ENCODE measurements at places on chromosomes 6 and 20.

GRCh38 chr20:47360297-47361056, 4.0 kb upstream of the ZMYND8 start:
- DNase-seq = peak; percentile 70

DNA sequence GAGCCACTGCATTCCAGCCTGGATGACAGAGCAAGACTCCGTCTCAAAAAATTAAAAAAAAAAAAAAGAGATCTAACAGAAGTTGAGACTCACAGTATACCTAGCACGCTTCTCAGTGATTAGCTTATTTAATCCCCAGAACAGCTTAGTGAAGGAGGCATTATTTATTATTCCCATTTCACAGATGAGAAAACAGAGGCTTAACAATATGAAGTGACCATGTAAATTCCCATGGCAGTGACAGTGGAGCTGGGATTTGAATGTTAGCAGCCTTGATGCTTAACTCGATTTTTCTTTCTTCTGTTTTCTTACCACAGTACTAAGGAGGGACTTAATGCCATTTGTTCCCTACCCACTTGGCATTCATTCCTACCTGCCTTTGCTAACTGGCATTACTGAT, 89.9 kb upstream of the ZNF217 start:
- DNase-seq = no peak

- no peak for DNase-seq
Observed at GRCh38 chr6:22313796-22314195, 17.0 kb upstream of the PRL start.

GRCh38 chr6:5214570-5215052, 46.1 kb downstream of the LYRM4 start:
- DNase-seq = peak; percentile 87

DNA sequence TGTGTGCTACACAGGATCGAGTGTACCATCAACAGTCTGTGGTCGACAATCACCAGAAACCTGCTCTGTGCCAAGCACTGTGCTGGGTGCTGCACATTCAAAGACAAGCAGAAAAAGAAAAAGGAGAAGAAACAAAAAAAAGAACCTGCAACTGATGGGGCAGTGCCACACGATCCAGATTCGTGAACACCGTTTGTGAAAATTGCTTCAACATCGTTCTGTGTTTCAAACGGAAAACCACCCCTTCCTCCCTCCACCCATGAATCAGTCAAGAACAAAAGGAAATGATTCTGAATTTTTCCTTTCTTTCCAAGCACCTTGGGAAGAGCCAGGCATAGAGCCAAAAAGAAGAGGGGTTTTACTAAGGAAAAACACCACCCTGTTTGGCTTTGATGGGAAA, 129.2 kb upstream of the ARID1B start:
- no peak for DNase-seq

DNA sequence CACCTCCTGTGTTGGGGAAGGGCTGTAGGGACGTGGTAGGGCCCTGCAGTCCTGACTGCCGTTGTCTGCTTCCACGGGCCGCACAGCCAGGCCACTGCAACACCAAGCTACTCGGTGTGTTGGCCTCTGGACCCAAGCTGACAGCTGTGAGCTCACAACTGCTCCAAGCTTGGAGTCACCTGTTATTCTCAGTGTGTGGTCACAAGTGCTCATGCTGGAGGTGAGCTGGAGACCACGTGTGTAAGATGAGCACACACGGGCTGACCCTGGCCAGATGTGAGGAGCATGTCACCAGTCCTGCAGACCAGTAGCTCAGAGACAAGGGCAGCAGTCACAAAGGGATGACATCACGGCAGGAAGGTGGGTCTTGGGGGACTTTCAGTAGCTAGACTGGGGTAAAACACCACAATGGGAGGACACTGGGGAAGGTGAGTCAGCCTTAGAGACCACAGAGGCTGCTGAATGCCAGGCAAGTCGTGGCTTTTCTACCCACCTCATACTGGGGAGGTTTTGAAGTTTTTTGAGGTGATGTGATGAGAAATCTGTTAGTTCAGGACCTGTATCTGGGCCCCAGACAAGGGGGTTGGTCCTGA, 87.3 kb downstream of the FAM120B start:
- no peak for DNase-seq

- DNase-seq = no peak
Observed at GRCh38 chr6:101015541-101015940, 134.4 kb upstream of the ASCC3 start.

- DNase-seq = no peak
Observed at GRCh38 chr6:35025232-35026188, 115.6 kb downstream of the TCP11 start.

GRCh38 chr6:37920667-37921066, 101.1 kb downstream of the ZFAND3 start:
- DNase-seq = no peak

DNA sequence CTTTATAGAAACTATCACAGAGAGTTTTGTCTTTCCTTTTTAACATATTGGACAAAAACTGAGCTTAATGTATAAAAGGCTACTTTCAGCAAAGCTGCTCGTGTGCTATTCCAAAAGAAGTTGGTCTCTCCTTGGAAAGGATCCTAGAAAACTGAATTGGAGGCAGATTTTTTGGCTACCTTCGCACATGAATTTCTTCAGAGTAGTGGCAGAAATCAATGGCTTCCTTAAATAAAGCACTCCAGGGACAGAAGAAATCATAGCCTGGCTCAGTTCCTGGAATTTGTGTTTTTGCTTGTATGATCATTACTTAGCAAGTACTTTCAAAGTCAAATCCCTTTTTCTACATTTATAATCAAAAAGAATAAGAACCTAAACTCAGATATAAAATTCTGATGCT, 780.3 kb downstream of the PHF3 start:
- DNase-seq = no peak

GRCh38 chr6:96276305-96276704, 245.3 kb upstream of the UFL1 start:
- DNase-seq = no peak

GRCh38 chr20:38184101-38184500, 19.0 kb upstream of the TGM2 start:
- no peak for DNase-seq

GRCh38 chr20:57481281-57481711, 43.6 kb downstream of the CTCFL start:
- no peak for DNase-seq

- no peak for DNase-seq
Observed at GRCh38 chr20:62554898-62555641, 79.3 kb upstream of the GATA5 start.

DNA sequence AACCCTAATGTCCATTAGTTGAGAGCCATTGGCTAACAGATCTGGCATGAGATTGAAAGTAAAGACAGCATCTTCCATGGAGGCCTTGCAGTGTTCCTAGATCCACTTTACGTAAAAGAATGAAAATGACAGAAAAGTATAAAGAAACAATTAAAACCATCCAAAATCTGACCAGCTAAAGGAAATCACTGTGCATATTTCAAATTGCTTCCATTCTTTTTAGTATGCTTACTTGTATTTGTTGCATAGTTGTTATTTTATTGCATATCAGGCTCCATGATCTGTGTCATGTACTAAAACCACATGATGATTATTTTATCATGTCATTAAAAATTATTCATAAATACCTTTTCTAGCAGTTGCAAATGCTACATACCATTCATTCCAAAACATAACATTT, 67.9 kb downstream of the GCLC start:
- DNase-seq = no peak

DNA sequence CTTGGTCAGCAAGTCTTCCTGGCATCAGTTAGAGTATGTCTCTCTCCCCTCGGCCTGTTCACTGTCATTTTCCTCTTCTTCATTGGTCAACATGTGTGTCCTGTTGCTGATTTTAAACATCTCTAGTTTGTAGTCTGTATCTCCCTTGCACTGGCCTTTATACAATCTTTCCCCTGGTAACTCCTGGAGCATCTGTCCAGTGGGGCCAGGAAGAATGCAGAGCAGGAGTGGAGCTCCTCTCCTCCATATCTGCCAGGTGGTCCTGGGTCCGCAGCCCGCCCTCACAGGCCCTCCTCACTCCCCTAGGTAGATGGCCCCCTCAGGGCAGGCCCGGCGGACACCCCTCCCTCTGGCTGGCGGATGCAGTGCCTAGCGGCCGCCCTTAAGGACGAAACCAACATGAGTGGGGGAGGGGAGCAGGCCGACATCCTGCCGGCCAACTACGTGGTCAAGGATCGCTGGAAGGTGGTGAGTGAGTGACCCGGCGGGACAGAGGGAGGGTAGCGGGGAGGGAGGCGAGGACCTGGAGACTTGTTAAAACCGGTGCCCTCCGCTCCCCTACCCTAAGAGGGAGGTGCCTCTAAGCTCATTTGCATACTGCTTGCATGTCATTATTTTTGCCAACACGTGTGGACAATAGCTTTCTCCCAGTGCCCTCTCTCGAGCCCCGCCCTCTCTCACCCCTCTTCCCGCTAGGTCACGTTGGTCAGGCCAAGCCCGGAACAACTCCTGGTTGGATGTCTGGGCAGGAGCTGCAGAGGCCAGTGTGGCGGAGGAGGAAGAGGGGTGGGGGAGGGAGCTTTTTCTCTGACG, 3.2 kb downstream of the TTBK1 start:
- peak; percentile 78 for DNase-seq

DNA sequence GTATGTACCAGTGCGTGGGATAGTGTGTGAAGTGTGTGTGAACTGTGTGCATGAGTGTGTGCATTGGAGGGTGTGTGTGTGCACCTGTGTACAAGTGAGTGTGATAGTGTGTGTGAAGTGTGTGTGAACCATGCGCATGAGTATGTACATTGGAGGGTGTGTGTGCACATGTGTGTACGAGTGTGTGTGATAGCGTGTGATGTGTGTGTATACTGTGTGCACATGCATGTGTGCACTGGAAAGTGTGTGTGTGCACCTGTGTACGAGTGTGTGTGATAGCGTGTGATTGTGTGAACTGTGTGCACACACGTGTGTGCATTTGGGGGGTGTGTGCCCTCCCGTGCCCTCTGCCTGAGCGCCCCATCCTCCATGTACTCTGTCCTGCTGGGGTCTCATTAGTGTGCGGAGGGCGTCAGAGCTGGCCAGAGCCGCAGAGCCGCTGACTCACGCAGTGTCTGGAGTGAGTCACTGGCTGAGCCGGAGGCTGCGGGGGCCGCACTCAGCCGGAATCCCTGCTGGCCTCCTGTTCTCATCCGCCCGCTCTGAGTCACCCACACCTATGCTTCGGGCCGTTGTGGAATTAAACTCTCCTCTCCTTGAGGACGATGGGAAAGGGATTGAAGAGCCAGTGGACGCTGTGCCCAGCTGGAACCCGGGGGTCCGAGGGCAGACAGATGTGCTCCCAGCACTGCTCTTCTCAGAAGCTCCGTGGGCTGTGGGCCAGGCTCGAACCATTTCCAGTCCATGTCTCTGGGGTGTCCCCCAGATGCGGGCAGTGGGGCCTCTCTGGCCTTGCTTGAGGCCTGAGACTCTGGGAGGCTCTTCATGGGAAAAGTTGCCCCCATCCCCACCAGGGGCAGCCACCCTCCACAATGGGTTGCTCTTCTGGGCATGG, 27.3 kb upstream of the STX16 start:
- no peak for DNase-seq

DNA sequence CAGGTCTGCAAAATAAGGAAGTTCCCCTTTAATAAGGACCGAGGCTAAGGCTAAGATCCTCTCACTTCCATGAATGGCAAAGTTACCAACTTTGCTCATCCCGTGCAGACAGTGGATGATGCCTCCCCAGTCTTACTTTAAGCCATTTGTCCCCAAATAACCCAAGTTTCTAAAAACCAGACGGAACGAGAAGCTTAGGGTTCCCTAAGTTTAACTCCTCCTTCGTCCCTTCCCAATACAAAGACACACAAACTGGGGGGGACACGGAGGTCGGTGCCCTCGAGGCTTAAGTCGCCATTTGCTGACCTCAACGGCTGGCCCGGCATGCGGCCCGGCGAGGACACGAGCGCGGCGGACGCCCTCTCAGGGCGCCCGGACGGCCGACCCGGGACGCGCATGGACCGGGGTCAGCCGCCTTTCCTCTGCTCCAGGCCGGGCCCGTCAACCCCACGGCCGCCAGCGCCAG, 527 bp downstream of the FBXO30 start:
- no peak for DNase-seq

- no peak for DNase-seq
Observed at GRCh38 chr6:108914235-108915022, 66.2 kb downstream of the ARMC2 start.

DNA sequence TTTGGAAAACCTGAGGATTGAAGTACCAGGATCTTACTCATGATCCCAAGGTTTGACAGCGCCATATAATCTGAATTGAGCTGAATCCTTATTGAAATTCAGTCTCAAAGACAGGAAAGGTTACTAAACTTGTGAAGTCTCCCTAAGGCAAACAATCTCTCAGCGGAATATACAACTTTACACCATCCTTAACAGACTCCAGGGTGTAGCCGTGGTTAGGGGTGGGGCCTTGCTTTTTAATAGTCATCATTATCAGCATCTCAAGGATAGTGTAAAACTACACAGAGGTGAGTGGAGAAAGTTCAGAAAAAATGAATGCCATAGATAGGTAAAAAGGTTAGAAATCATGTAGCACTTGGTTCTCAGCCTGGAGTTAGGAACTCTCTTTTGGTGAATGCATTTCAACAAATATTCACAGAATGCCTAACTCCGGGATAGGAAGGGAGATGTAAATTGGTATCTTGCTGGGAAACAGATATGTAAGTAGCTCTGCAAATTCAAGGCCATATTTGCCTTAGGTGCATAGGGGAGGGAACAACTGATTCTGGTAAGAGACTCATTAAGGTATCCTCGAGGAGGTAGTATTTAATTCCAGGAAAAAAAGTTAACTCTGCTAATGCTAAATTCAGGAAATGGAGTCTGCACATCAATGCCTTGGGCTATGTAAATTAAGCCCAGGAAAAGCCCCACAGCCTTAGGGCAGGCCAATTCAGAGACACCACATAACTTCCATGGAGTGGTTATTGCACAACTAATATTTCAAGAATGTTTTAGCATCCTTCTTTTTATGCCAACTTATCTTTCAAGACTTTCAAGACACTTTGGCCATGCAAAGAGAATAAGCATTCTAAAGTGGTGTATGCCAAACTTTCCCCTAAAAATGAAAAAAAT, 61.6 kb downstream of the SNAP25 start:
- DNase-seq = no peak

DNA sequence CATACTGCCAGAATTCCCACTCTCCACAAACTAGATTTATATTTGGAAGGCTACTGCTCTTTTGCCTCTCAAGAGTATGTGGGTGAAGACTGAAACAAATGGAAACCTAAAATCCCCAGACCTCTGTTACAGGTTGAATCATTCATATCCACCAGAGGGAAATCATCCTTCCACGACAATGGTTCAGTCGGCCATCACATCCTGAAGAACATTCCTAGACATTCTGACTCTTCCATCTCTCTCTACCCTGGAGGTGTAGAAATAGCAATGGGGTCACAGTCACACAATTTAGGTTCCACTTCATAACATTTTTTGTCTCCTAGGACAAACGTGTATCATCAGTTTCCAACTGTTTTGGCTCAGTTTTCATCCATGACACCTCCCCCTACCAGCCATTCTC, 8.6 kb downstream of the GPX5 start:
- no peak for DNase-seq

GRCh38 chr6:151101161-151101815, 138.5 kb upstream of the AKAP12 start:
- DNase-seq = no peak

DNA sequence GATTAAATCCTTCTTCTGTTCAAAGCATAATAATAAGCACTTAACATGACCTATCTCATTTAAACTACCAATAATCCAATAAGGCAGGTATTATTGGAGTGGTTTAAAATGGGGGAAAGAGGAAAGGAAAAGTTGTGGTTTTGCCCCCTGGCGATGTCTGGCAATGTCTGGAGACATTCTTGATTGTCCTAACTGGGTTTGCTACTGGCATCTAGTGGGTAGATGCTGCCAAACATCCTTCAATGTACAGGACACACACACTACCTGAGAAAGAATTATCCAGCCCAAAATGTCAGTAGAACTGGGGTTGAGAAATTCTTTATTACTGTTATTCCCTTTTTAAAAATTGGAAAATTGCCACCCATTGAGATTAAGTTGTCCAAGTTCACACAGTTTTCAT, 25.2 kb upstream of the SRSF6 start:
- no peak for DNase-seq
